ENCODE measurements at places on chromosomes 12 and 14.

- DNase-seq: no peak
Measured at GRCh38 chr12:57011438-57012424, 4.6 kb downstream of the TAC3 start.

GRCh38 chr12:132489078-132489601 lies 811 bp upstream of the FBRSL1 start:
- peak; percentile 66 for DNase-seq

DNA sequence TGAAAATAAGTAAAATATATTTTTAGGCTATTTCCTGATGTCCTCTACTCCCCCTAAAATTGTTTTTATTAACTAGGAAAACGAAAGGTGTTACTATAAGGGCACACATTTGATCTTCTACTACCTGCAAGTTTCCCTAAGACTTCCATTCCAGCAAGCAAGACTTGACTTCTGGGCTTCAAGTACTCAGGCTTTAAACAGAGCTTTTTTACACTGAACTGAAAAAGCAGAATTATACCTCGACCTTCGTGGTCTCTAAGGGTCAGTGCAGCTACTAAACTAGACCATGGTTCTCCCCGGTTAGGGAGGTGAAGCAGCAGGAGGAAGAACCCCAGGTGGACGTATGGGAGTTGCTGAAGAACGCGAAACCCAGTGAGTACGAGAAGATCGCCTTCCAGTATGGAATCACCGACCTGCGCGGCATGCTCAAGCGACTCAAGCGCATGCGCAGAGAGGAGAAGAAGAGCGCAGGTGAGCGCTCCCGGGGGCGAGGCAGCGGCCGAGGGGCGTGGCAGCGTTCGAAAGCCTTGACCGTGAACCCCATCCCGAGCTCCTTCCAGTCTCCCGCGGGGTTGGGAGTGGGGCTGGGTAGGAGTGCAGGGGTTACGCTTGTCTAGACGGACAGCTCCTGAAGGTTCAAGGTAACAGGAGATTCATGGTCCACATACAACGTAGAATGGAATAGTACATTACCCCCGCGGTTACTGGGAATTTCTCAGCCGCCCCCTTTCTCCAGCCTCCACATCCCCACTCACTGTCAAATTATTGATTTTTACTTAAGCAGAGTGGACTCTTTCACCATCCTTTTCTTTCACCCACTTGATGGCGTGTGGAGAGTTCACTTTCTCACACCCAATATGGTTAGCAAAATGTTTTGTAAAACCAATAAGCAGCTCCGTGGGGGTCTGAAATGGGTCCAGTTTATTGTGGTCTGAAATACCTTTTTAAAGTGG lies 47.6 kb downstream of the MYBPC1 start:
- peak; percentile 65 for DNase-seq

GRCh38 chr12:65945457-65945856 lies 121.2 kb downstream of the HMGA2 start:
- DNase-seq: no peak

DNA sequence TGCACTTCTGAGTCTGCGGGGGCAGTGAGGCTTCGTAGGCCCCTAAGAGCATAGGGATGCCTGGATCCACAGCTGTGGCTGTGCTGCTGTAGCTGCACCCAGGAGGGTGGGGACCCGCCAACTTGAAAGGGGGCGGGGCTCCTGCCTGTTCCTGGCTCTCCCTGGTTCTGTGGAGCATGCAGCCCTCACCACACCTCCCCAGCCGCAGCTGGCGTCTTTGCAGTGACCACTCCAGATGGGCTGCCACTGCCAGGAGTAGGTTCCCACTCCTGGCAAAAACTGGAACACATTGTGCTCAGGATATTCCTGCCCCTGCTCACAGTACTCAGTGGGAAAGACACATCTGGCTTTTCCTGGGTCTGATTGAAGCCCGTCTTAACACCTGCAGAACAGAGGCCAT lies 35.8 kb downstream of the TIMELESS start:
- DNase-seq: peak; percentile 11

- DNase-seq: peak; percentile 62
Measured at GRCh38 chr12:51871918-51872688, 15.8 kb upstream of the ANKRD33 start.

GRCh38 chr12:117188121-117188665 lies 2.1 kb downstream of the FBXO21 start:
- no peak for DNase-seq

DNA sequence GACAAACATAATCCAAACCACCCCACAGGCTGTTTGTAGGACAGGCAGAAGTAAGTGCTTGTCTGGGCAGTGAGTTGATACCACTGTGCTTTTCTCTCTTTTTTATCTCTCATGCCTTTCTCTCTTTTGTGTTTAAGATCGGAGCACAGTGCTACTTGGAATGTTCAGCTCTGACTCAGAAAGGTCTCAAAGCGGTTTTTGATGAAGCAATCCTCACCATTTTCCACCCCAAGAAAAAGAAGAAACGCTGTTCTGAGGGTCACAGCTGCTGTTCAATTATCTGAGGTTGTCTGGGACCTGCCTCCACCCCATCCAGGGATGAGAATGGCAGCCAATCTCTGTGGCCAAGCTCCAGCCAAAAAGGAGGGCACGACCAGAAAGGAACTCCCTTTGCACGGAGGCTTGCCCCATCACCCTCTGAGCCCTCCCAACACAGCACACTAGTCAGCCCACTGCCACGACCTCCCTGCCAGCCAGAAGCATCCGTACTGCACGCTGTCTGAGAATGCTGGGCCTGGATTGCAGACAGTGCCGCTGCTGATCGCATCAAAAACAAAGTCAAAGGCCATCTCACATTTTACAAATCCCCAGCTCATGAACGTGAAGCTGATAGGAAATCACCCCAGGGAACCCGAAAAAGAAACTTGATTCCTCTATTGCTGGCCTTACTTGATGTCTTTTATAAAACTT lies 27.8 kb downstream of the GPHB5 start:
- DNase-seq: no peak

- DNase-seq: no peak
Measured at GRCh38 chr12:130300737-130301535, 36.8 kb upstream of the PIWIL1 start.

- DNase-seq: no peak
Measured at GRCh38 chr12:41221491-41221890, 33.4 kb downstream of the PDZRN4 start.

- DNase-seq: no peak
Measured at GRCh38 chr12:4047421-4047820, 174.2 kb upstream of the PARP11 start.

DNA sequence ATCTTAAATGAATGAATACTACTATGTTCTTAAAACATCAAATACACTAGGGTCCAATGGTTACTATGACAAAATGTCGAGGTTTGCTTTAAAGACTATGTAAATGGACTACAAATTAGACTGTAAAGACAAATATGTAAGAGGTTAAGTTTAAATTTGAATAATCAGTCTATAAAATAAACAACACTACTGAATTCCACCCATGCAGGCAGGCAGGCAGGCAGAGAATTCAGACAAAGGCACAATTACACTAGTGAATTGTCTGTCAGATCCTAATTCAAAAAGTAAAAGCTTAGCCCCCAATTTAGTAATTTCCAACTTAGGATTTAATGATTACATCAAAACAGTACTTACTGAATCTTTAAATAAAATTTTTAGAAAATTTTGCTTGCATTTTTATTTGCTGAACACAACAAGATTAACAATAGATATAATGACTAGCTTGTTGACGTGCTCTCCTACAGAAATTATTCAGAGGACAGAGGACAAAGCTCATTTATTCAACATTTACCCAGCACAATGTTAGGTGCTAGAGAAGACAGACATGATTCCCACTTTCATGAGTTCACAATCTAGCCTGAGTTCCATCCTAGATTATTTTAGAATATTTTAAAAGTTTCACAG lies 97.4 kb downstream of the CDK17 start:
- no peak for DNase-seq

GRCh38 chr12:41167701-41168100 lies 20.4 kb upstream of the PDZRN4 start:
- DNase-seq: no peak

- no peak for DNase-seq
Measured at GRCh38 chr12:2341051-2341751, 288.4 kb downstream of the CACNA1C start.

GRCh38 chr14:85948153-85948552 lies 418.2 kb downstream of the FLRT2 start:
- DNase-seq: no peak

DNA sequence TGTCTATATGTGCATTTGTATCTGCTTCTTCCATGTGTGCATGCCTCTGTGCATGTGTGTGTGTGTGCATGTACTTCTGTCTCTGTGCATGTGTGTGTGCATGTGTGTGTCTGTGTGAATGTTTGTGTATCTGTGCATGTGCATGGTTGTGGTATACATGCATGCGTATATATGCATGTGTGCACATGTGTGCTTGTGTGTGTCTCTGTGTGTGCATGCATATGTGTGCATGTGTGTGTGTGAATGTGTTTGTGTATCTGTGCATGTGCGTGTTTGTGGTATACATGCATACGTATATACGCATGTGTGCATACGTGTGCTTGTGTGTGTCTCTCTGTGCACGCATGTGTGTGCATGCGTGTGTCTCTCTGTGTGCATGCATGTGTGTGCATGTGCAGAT lies 363.2 kb upstream of the SFSWAP start:
- no peak for DNase-seq

- DNase-seq: no peak
Measured at GRCh38 chr12:74559728-74560127, 22.1 kb downstream of the ATXN7L3B start.

- no peak for DNase-seq
Measured at GRCh38 chr12:6390084-6390799, 6.3 kb downstream of the LTBR start.

DNA sequence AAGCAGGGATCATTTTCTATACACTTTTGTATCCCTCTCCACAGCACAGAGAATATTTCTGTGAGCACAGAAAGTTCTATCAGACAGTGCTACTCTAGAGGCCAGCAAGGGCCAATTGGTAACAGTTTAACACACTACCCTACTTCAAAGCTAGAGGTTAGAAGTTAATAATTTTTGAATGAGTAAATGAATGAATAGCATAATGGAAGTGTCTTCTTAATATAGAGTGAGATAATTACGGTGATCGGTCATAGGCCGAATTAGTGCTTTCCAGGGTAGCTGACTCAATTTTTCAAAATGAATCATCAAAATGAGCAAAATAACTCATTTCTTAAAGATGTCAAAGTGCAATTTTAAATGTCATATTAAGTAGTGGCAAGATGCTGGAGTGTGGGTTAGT lies 67.0 kb upstream of the CCDC198 start:
- DNase-seq: no peak

DNA sequence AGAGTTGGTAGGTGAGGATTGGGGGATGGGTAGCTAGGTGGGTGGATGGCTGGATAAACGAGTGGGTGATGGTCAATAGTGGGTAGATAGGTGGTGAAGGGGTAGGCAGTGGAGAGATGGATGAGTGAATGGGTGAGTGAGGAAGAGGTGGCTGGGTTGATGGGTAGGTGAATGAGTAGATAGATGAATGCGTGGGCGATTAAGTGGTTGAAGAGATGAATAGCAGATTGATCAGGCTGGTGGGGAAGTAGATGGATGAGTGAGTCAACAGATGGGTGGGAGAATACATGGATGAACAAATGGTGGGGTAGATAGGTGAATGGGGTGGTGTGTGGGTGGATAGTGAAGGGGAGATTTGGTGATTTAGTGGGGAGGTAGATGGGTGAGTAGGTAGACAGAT lies 51.1 kb downstream of the SYNE3 start:
- no peak for DNase-seq

DNA sequence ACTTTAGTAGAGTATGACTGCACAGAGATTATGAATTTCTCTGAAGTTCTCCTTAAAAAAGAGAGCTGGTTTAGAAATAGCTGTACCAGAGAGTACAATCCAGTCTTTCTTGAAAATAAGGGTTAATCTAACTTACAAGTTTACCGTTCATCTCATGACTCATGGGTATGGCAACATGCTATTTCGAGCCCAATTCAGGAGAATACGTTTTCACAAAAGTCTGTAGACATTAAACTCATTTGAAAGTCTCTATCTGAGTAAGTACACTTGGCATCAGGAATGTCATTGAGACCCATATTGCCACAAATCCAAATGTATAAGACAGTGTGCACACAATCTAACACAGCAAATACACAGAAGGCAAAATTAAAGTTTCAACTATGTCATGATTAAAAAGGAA lies 160.5 kb downstream of the PIK3C2G start:
- DNase-seq: no peak

DNA sequence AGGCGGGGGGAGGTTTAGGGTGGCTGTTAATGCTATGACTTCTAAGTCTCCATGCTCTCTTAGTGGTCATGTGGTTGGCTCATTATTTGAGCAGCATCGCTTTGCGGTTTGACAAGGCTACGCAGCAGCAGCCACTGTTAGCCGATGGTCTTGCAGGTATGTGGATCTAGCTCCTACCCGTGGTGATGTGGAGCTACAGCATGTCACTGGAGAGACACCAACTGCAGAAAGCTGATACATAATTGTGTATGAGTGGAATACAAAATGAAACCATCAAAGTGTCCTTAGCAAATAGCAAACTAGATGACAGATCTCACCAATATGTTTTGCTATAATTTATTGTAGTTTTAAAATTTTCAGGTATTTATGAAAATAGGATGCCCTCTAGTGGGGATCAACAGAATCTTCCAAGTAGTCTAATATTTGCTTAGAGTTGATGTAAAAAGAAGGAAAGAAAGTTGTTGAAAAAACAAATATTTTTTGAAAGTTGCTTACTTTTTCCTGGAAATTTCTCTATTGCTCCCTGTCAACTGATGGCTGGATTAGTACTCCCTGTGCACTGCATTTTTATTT lies 94.9 kb downstream of the NAV3 start:
- DNase-seq: peak; percentile 60

DNA sequence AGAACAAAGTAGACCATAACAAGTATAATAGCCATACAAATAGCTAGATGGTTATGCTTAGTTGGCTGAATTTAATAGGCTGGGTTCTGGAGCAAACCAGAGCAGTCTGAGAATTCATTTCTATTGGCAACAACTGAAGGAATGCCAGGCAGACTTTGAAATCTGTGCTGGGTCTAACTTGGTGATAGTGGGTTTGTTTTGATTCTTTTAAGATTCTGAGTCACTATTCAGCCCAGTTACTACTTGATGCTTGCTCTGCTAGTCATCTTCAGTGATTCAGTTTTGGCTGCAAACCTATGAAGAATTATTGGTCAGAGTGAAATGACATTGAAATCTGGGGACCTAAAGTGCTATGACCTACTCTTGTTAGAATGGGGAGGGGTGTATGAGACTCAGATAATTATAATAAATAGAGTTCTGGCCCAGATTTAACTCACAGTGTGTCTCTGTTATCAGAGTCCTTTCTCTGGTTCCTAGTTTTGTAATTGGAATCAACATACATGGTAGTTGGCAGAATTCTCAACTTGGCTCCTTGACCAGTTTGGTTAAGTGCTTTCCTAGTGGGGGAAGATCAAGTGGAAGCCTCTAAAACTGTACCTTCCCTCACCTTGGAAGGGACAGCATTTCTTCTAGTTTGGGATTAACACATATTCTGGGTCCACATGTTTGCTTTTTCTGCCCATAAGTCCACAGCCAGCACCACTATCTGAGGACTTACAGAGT lies 43.5 kb downstream of the MNAT1 start:
- DNase-seq: no peak

DNA sequence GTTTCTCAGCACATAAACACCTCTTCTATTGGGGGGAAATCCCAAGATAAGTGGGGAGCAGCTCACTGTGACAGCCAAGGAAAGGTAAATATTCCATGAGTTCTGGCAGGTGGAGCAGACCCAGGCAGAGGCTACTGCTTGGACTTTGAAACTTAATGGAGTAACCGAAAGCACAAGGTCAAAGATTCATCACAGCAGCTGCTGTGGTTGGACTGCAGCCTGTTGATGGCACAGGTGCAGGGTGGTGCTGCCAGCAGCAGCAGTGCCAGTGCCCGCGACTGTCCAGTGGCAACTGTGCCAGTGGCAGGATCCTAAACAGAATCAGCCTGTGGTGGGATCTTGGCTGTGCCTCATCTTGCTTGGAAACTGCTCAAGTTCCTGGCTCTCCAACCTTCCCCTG lies 81.4 kb upstream of the ARID2 start:
- no peak for DNase-seq

Data from nephron progenitor cell (in vitro differentiated cells).